ENCODE measurements at places on chromosomes 16 and 17.

GRCh38 chr16:31179219-31179746 is 656 bp upstream of the FUS start:
- peak; percentile 2 for ATAC-seq

DNA sequence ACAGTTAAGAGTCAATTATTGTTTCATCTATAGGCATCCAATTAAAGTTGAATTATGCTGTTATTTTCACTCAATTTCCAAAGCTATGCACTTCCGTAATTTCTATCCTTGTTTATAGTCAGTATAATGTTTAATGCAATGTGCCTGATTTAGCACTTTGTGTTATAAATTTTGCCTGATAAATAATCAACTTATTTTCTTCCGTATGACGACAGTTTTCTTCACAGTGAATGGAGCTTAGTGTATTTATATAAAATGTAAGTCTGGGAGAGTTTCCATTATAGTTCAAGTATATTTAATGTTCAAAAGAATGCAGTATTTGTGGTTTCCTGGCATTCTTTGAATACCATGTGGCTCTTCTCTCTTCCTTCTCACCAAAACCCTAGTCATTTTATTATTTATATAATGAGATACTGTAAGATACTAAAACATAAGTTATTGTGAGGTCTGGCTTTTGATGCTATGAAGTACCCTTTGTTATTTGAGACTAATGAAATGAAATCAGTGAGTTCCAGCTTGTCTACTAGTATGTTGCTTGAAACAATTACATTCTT is 240.6 kb downstream of the PRKCA start:
- ATAC-seq = peak; percentile 50

- ATAC-seq = no peak
Measured at GRCh38 chr16:7381671-7382070, 49.0 kb downstream of the RBFOX1 start.

DNA sequence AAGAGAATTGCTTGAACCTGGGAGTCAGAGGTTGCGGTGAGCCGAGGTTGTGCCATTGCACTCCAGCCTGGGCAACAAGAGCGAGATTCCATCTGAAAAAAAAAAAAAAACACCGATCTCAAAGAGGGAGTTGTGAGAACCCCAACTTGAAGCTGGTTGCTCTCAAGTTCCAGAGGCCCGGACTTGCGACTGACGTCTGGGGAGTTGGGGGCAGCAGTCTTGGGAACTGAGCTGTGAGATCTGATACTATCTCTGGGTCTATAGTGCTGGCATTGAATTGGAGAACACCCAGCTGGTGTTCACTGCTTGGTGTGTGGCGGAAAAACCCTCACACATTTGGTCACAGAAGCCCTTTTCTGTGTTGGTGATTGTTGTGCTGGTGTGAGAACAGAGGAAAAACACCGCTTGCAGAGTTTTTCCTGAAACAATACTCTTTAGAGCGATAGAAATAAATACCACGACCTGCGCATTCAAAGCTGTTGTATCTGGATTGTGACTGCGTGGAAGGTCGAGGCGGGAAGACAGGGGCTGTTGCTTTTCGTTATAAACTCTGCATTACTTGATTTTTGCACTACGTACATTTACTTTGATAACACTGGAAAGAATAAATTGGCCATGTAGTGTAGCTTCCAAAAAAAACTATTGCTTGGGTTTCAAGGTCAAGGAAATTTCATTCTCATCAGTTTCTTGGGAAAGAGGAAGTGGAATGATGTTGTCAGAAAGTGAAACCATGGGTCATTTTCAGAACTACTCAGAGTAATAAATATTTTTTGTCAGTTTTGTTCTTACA is 8.8 kb downstream of the SCIMP start:
- no peak for ATAC-seq

- ATAC-seq = peak; percentile 91
Measured at GRCh38 chr16:46757339-46758050, 9.4 kb upstream of the MYLK3 start.

DNA sequence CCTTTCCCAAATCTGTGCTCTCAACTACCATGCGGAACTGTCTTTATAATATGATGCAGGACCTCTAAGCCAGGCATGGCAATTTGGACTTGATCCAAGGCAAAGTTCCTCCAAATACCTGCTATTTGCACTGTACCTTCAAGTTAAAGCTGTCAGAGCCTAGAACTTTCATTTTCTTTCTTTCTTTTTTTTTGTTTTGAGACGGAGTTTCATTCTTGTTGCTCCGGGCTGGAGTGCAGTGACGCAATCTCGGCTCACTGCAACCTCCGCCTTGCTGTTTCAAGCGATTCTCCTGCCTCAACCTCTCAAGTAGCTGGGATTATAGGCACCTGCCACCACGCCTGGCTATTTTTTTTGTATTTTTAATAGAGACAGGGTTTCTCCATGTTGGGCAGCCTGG is 51.7 kb downstream of the ARHGAP27 start:
- no peak for ATAC-seq

DNA sequence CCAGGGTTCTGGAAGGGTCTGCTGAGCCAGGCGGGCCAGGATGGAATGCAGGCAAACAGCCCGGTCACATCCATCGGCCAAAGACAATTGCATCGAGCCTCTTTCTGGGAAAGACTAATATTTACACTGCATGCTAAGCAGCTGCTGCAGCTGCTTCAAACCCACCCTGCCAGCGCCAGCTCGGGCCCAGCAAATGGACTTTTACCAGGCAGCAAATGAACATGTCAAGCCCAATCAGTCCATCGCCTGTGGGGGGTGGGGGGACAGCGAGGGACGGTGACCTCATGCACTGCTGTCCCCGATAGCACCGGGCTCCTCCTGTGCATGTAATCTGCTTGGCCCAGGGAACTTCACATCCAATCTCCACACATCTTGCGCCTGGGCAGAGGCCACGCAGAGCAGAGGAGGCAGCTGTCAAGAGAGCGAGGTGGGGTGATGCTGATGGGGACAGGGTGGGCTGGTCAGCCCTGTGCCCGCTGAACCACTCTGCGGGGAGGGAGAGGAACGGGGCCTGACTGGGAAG is 39.4 kb upstream of the CDH5 start:
- ATAC-seq = no peak

- ATAC-seq = no peak
Measured at GRCh38 chr17:42118545-42118944, 2.6 kb downstream of the KAT2A start.

GRCh38 chr16:31356566-31357323 is 1.8 kb downstream of the ITGAX start:
- no peak for ATAC-seq

- ATAC-seq = peak; percentile 3
Measured at GRCh38 chr16:4338125-4338582, 13.0 kb downstream of the PAM16 start.

- no peak for ATAC-seq
Measured at GRCh38 chr17:2405247-2405926, 4.5 kb upstream of the MNT start.

GRCh38 chr17:77248216-77249114 is 107.7 kb downstream of the SEC14L1 start:
- no peak for ATAC-seq

DNA sequence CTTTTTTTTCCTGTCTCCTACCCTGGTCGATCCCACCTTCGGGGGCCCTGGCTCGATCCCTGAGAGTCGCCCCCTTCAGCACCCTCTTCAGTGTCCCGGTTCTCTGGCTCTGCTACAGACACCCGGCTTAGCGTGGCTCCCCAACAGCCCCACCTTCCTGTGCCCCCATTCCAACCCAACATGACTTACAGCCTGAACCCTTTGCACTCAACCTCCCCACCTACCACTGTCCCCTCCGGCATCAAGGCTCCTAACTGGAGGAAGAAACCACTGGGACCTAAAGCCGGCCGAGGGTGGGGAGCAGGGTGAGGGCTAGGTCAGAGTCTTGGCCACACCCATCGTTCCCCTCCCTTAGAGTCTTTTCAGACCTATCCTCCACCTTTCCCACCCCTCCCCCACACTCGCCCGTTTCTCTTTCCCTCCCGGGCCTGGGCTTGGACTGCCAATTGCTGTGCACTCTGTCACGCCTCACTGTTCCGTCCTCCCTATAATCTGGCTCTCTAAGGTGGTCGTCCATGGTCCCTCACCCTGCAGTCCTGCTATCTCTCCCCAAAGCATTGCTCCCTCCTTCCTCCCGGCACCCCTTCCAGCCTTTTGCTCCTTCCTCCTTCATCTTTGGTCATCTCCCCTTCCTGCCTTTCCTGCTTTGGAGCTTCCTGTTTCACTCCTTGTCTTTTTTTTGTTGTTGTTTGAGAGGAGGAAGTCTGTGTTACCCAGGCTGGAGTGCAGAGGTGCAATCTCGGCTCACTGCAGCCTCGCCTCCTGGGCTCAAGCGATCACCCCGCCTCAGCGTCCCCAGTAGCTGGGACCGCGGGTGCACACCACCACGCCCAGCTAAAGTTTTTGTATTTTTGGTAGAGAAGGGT is 890 bp upstream of the CLDN7 start:
- no peak for ATAC-seq

Measured in SK-N-SH treated with all-trans-retinoic acid at 6 μM for 48 hours (cell line).